ENCODE measurements at places on chromosomes 4 and X.

DNA sequence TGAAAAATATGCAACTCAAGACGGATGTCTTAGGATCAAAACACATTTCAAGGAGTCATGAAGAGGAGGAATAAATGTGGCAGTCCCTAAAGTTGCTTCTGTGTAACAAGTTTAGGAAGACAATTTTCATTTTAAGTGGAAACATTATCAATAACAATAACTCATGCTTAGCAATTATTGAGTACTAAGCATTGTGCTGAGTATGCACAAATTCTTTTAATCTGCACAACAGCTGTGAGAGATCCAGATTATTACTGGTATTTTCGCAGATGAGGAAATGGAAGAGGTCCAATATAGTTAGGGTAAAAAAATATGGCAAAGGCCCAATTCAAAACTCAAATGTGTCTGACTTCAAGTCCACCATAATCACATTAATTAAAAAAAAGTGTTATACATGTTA lies 2.9 kb upstream of the TEX13B start:
- DNase-seq: no peak

GRCh38 chrX:148135738-148136137 lies 154.6 kb downstream of the FMR1NB start:
- no peak for DNase-seq

DNA sequence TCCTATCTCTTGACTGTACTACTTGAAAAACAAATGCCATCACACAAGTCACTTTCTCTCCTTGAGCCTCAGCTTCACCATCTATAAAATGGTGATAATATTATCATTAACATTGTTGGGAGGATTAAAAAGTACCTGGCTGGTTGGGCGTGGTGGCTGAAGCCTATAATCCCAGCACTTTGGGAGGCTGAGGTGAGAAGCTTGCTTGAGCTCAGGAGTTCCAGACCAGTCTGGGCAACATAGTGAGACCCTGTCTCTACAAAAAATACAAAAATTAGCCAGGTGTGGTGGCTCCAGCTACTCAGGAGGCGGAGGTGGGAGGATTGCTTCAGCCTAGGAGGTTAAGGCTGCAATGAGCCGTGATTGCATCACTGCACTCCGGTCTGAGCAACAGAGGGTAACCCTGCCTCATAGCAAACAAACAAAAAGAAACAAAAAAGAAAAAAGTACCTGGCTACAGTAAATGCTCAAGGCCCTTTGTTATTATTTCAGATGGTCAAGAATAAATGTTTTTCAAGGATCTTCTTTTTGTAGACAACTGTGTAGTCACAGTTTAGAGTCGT lies 120.3 kb downstream of the CHRNA9 start:
- DNase-seq: no peak

DNA sequence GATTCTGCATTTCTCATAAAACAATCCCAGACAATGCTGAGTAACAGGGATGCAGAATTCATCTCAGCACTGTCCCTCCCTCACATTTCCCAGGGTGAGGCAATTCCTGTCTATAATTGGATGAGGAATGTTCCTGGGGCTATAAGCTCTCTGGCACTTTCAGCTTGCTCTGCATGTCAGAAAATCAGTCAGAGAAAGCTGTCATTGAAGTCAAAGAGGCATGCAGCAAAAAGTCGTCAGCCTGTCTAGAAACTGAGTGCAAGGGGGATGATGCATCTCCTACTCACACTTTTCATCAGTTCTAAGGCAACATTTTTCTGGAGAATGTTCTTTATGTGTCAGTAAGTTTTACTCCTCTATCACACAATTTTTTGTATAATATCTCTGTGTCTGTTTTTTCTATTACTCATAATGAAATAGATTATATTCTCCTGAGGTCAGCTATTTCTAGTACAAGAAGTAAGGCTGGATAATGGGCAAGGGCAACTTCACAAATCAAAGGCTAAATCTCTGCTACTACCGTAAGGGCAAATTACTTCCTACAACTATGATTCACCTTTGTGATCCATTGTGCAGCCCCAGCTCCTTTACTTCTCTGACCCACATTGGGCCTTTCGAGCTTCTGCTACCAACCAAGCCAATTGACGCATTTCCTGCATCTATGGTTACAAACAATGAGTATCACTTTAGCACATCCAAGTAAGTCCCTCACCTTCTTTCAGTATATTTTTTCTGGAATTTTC lies 56.0 kb downstream of the TASL start:
- DNase-seq: no peak

DNA sequence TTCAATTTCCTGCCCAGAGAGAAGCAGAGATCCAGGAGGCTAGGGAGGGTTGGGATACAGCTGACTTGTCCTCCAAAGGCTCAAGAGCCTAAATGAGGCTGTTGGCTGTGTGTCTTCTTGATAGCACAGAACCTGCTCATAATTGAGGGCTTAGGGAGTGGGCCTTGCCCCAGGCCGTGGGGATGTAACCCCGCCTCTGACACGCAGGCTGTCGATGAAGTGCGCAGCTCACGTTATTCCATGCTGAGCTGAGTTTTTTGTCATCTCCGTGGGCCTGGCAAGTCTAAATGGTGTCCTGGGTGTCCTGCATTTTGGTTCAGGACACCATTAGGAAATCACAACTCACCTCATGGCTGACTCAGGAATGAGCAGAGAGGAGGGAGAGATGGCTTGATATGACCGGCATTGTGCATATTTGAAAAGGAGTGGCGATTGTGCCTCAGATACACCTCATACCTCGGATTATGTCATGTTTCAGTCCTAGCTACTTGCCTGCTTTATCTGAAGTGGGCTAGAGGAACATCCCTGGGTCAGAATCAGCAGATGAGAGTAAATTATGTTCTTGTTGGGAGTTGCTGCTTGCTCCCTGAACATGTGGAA lies 43.7 kb downstream of the FHDC1 start:
- DNase-seq: no peak

GRCh38 chr4:187366530-187366929 lies 629.0 kb upstream of the ZFP42 start:
- no peak for DNase-seq

DNA sequence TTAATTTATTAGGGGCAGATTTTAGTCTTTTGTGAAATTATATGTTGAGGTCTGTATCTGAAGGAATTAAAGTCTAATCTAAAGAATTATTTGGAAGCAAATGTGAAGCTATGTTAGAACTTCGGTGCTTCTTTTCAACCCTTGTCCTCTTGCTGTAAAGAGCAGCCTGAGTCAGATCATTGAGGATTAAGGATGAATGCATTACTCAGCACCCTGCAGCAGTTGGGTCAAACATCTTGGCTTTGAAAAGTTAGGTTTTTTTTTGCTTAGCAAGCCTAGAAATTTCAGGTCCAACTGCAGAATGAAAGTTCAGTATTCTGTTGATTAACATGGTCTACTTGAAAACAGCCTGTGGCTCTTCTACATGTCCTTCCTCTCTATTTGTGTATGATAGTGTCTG lies 57.6 kb downstream of the SLC4A4 start:
- no peak for DNase-seq

DNA sequence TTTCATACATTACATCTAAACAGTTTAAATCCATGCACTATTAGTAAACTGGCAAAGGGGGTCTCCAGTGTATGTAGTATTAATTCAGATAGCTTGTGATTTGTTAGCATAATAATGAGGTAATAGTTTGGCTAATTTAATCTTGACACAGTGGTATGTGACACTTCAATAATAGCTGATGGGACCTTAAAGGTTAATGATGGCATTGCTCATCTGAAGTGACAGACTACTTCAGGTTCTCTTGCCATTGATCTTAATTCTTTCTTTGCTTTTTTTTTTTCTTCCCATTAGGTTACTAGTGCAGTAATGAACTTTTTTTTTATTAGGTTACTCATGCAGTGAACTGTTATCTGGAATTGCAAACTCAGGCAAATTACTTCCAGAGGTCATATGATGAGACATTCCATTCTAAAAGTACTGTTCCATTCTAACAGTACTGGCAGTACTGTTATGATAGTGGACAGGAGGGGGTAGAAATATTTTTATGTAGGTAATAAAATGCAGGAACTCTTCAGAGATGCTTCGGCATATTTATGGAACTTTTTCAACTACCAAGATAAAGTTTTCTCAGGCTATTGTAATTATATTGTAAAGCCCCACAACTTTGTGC lies 911.3 kb upstream of the LCORL start:
- no peak for DNase-seq
